ENCODE measurements at places on chromosomes 4 and X.

DNA sequence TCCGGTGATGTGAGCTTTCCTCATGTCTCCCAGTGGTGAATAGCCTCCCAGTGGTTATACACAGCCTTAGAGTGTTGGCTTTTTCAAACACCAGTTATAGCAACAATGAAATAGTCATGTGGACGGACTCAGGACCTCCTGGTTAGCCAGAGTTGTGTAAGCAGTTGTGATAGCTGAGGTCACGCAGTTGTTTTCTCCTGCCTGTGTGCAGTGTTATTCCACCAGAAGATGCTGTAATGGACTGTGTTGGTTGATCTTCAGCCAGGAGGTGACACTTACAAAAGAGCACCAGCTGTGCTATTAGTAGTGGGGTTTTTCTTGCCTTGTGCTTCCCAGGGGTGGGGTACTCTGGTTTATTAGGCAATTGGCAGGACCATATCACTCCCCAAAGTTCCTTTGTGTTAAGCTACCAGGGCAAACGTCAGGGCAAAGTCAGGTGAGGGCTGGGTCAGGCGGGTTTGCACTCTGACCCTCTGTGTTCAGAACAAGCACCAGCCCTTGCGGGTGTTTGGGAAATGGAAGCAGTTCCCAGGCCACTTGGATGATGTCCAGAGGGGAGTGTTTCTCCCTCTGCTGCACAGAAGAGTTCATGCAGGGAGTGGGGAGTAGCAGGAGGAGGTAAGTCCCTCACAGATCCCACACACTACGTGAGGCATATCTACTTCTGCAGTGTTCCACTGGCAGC lies 252.6 kb downstream of the TMEM47 start:
- no peak for DNase-seq

DNA sequence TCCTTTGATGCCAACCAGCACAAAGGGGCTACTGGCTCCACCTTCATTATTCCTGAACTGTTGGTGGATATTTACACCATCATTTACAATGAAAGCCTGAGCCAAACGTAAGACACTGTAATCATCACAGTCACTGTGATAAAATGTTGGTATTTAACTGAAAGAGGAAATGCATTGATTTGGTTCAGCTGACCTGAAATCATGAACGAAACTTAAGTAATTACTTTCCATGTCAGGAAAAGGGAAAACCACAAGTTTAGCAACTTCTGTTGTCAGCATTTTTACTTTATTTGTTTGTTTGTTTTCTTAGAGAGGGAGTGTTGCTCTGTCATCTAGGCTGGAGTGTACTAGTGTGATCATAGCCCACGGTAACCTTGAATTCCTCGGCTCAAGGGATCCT lies 247.8 kb upstream of the FAM47A start:
- DNase-seq, result no peak

DNA sequence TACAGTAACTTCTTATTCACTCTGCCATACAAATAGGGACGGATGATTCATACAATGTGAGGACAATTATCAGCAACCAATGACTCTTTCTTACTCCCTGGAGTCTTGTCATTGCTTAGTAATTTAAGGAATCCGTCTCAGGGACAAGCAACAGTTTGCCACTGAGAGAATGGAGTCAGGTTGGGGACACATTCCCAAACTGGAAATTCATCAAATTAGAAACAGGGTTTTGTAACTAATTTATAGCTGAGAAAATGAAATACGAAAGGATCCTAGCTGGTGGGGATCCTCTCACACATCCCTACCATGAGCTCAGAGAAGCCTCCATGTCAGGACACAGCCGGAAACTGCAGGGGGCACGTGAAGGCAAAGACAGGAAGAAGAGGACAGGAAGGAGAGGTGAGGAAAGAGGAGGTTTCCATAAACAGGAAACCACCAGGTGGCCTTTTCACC lies 50.4 kb upstream of the KDR start:
- DNase-seq, result no peak

- DNase-seq, result peak; percentile 4
These were observed 71.0 kb downstream of the PJA1 start for GRCh38 chrX:69093960-69094871.

DNA sequence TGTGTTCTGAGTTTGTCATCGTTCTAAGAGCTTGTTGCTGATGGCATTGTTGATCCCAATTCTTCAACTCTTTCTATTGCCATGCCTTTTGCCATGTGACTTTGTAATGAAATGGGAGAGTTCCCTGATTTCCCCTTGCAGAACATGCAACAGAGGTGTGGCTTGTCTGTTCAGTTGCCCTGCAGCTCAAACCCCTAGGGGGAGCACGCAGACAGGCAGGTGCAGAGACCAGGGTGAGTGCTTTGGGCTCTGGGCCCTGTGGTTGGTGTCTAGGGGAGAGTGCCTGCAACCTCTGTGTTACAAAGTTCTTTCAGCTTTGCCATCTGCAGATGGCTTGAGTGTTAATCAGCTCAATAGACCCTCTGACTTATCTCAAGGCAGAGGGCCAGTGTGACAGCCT lies 332.7 kb downstream of the MID1IP1 start:
- DNase-seq, result no peak

DNA sequence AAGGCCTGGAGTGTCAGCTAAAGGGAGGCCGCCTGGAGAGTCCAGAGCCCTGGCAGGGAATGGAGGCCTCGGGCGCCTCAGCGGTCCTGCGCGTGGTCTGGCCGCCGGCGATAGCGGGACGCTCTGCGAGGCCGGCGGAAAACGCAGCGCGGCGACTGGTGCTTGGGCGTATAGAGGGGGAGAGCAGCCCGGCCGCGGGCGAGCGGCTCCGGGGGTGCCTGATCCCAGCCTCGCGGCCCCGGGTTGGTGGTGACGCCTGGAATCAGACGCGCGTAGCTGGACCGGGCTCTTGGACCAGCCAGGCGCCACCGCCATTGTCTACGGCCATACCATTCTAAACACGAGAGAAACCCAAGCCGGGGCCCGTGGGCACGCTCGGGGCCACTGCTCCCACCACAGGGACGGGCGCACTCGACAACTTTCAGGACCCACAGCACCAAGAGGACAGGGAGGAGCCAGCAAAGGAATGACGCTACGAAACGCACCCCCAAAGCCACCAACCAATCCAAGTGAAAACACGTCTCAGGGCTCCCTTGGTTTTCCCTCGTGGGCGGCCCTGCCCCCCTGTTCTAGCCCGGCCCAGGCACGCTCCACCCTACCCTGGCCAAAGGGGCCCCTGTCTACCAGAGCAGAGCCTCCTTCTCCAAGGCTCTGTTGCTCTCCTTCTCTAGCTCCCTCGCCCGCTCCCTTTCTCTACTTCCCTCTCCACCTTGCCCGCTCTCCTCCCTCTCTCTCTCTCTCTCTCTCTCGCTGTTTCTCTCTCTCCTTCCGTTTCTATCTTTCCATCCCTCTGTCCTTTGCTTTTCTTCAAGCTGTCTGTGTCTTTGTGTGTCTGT lies 7.8 kb downstream of the FRG2 start:
- no peak for DNase-seq

- no peak for DNase-seq
These were observed 42.8 kb upstream of the KLF3 start for GRCh38 chr4:38621028-38621684.

DNA sequence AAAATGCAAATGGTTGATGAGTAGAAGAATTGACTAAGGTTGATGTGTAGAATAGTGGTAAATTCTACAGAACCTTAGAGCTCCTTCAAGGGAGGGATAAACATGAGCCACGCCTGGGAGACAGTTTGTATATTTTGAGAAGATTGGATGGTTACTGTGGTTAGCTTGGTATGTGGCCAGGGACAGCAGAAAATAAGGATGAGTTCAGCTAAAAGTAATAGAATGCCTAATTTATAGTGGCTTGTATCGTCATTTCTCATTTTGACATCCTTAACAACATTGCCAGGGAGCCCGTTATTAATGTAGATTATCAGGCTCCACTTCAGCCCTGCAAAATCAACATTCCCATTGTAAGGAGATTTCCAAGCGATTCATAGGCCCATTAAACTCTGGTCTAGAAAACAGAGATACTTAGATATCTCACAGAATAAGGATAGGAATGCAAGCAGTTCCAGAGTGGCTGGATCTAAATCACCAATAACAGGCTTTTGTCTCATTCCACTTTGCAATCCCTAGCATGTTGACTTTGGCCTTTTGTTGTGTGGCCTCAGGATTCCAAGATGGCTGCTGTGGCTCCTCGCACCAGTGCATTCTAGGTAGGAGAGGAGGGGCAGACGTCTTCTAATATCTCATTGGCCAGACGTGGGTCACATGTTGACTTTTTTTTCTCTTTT lies 6.4 kb upstream of the PTTG2 start:
- DNase-seq, result no peak

DNA sequence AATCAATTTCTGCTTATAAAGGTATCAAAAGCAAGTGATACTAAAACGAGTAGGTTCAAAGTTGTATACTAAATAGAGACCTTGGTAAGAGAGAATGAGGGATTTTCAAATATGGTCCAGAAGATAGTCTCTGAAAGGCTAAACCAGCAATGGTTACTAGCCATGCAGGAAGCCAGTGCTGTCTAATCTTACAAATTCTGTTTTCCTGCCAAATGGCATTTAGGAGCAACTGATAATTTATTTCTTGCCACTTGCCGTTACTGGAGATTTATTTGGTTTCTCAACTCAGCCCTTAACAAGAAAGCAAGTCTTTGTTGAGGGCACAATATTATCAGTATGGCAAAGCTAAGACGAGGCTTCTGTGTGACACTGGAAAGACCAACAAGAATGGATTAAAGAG lies 47.2 kb downstream of the MAP7D3 start:
- no peak for DNase-seq

DNA sequence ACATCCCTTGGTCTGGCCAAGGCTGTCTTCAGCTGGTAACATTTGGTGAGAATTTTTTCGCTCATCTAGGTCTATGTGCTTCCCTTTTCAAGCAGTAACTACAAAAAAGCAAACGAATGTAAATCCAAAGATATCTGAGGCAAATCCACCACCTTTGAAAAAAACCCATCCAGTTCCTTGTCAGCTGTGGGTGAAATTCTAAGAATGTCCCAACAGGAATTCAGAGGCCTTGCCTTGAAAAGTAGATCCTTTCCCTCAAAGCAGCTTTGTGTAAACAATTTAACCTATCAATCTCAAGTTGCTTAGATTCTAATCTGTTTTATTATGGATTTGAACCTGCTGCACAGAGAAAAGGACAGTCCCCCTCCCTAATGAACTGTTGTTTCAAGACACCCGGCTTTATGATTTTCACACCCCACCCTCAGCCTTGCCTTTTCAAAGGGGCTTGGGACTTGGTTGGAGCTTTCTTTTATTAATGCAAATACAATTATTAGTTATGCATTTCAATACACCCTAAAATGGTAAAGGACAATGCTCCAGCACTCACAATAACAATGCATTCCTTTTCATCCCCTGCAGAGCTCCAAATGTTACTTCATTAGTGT lies 166.6 kb downstream of the LDB2 start:
- no peak for DNase-seq

- DNase-seq, result no peak
These were observed 450.7 kb downstream of the UBE2NL start for GRCh38 chrX:144334577-144334976.

DNA sequence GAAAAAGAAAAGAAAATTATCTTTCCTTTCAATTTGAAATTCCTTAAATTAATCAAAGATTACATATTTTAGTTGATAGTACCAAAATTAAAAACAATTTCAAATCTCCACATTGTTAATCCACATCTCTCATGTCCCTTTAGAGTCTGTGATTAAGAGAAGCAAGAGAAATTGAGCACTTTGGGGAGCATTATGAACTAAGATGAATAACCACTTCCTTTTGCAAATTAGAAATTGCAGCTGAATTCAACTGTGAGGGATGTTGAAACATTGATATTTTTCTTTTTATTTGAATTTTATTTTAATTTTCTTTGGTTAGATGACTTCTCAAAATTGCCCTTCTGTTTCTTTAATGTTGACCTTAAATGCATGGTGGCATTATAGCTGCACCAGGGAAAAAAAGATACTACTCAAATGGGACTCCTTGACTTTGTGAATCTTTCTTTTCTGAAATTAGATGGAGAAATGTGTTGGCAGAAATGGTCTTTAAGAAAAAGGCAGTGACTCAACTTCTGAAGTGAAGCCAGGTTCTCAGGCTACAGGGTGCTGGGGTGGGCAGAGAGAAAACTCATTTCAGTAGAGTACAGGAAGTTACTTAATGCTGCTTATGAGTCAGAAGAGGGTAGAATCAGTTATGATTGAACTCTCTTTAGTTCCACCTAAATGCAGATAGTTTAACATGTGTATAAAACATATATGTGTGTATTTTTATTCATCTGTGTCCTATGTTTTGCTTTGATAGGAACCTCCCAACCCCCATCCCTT lies 92.0 kb upstream of the TNIP3 start:
- DNase-seq, result no peak

DNA sequence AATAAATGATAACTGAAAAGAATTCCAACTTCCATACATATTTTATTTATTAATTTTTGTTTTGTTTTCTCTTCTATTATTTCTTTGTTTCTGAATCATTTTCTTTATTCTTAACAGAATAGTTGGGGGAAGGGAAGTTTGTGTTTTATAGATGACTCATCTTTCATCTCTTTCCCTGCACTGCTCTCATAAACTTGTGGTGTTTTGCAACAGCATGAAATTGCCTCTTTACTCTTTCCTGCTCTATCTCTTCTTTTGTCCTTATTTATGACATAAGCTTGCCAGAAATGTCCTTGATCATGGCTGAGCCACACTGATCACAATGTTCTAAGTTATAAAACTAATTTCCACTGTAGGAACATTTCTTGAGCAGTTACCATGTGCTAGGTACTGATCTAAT lies 22.3 kb downstream of the QRFPR start:
- DNase-seq, result no peak

GRCh38 chrX:141668371-141668770 lies 30.2 kb downstream of the SPANXD start:
- no peak for DNase-seq

GRCh38 chr4:122765692-122766352 lies 33.3 kb downstream of the BBS12 start:
- DNase-seq, result no peak

- no peak for DNase-seq
These were observed 37.3 kb upstream of the NMU start for GRCh38 chr4:55673424-55673823.

- DNase-seq, result no peak
These were observed 125.5 kb downstream of the C4orf51 start for GRCh38 chr4:145805490-145805889.

- DNase-seq, result no peak
These were observed 42.9 kb upstream of the SPRY1 start for GRCh38 chr4:123353656-123354055.

DNA sequence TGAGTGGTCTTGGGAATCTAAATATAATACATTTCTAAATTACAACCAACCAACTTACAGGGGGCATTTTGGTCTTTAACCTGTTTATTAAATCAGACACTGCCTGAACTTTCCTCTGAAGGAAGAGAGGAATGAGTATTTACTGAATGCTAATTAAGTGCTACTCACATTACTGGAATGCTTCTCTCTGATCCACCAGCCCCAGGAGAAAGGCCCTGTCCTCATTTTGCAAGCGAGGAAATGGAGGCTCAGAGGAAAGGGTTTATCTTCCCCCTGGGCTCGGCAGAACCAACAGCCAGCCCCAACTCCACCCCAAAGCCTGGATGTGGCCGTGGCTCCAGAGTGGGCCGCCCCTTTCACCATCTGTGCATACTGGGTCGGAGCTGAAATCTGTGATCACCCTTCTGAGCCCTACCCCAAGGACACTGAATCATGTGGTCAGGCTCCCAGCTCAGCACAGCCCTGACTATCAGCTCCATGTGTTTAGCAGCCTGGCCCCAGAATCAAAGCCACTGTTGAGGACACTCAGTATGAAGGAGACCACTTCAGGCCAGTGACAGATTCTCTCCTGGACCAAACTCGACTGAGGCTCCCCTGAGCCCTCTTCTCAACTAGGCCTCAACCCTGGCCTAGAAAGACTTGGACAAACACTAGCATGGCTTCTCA lies 56.7 kb upstream of the ENPP6 start:
- DNase-seq, result no peak

- no peak for DNase-seq
These were observed 240.5 kb downstream of the STIM2 start for GRCh38 chr4:27101126-27101525.

Data from T-helper 9 cell (primary cell).